ENCODE measurements at places on chromosomes 3 and 15.

DNA sequence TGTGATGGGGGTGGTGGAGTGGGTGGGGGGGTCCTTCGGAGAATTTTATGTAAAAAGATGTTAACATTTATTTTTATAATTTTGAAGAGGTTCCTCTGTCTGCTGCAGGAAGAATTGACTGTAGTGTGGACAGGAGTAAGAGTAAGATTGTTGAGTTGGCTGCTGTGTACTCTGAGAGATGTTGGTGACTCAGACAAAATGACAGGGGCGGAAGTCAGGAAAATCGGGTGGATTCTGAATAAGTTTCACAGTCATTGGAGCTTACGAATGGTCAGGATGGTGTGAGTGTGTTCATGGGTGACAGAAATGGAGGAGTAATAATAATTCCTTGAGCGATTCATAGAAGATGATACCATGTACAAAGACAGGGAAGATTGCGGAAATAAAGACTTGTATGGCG lies 420.0 kb downstream of the ROBO2 start:
- no peak for DNase-seq

GRCh38 chr3:145620002-145620401 lies 541.0 kb downstream of the PLOD2 start:
- no peak for DNase-seq

GRCh38 chr3:45943207-45943846 lies at the start of gene CXCR6:
Gene CXCR6, plus strand, starts transcription at chr3:45943464. Its CDS starts 3,018 bp downstream, at chr3:45946482.
- peak; percentile 30 for DNase-seq

DNA sequence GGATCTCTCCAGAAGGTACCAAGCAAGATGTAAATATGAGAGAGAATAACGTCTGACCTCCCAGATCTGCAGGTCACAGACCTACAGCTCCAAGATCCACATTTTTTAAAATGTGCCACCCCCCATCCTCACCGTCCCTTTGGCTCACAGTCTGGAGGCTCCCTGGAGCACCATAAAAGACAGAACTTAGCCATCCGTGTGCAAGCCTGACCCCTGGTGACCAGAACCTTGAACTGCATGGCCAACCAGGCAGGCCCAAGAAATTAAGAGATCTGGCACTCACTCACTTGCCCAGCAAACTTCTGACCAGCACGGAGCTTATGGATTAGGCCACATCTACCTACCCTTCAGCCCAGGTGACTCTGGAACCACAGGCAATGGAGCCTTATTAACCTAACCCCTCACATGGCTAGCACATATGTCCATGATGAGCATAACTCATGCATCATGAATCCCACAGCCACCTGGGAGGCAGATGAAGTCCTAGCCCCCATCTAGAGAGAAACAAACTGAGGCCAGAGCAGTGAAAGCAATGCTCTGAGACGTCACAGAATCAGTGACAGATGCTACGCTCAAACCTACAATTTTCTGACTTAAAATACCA lies 275.3 kb downstream of the UACA start:
- DNase-seq: no peak

- no peak for DNase-seq
Measured at GRCh38 chr3:126704494-126705214, 614 bp downstream of the CHCHD6 start.

DNA sequence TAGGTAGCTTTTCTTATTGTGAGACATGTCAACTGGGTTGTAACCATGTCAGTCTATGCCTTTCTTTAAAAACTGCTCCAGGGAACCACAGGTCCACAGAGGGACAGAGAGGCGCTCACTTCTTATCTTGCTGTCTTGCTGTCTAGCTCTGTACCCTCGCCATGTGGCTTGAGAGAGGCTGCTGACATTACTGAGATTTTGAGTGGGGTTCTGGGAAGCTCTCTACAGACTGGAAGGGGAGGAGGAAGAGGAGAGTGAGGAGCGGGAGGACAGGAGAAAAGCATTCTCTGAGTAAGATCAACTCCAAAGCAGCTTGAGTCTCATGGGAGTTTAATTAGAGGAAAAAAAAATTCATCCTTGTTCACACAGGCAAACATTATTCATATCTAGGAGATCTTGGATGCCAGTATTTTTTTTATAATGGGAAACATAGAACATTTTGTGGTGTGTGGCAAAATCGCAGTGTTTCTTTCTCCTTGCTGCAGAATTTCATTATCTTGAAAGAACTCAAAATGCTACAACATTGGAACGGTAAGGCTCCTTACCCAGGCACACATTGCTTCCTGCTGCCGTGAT lies 1037.0 kb upstream of the NR2F2 start:
- no peak for DNase-seq

GRCh38 chr15:94631608-94632007 lies 400.2 kb downstream of the MCTP2 start:
- no peak for DNase-seq

DNA sequence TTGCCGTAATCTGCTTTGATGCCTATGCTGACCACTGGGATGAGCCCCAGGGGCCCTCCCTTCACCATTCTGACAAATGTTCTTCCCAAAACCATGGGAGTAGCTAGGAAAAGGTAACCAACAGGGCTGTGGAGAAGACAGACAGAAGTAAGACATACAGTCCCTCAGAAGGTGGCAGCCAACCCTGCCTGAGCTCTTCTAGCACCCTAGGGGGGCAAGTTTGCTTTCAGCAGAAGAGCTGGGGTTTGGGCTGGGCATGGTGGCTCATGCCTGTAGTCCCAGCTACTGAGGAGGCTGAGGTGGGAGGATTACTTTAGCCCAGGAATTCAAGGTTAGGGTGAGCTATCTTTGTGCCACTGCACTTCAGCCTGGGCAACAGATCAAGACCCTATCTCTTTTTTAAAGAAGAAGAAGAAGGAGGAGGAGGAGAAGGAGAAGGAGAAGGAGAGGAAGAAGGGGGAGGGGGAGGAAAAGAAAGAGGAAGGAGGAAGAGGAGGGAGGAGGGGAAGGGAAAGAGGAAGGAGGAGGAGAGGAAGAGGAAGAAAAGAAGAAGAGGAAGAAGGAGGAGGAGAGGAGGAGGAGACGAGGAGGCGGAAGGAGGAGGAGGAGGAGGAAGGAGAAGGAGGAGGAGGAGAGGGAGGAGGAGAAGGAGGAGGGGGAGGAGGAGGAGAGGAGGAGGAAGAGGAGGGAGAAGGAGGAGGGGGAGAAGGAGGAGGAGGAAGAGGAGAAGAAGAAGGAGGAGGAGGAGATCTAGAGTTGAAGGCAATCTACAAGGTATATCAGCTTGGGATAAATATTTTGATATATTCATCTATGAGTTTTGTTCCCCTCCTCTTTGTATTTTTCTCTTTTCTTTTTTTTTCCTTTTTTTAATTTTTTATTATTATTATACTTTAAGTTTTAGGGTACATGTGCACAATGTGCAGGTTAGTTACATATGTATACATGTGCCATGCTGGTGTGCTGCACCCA lies 44.9 kb upstream of the ABHD2 start:
- no peak for DNase-seq

DNA sequence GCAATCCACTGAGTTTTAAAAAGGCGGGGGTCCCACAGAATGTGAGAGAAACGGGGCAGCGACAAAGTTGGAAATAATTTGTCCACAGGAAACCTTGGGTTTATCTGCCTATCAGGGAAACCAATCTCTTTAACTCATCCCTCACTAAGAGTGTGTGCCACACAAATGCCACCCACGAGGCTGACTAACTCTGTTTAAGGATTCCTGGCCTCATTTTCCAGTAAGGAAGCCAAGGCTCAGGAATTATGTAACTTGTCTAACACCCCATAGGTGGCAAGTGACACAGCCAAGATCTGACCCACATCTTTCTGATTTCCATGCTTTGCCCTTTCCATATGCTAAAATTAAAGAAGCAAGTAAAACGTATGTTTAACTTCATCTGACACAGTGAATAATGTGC lies 263.2 kb downstream of the CNTN3 start:
- DNase-seq: no peak

GRCh38 chr3:41749988-41750387 lies 211.9 kb downstream of the ULK4 start:
- DNase-seq: no peak

DNA sequence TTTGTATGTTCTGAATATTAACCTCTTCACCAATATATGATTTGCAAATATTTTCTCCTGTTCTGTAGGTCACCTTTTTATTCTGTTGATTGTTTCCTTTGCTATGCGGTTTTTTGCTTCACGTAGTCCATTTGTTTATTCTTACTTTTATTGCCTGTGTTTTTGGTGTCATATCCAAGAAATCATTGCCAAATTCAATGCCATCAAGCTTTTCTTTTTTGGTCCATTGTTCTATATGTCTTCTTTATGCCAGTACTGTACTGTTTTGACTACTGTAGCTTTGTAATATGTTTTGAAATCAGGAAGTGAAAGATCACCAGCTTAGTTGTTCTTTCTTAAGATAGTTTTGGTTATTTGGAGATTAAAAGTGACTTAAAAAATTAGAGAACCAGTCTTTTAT lies 4.2 kb downstream of the PARP15 start:
- no peak for DNase-seq

GRCh38 chr3:183810643-183811594 lies 14.5 kb downstream of the MAP6D1 start:
- no peak for DNase-seq

GRCh38 chr3:193701953-193702635 lies 109.1 kb downstream of the OPA1 start:
- no peak for DNase-seq

GRCh38 chr15:64943512-64944225 lies 32.0 kb downstream of the ANKDD1A start:
- DNase-seq: no peak

DNA sequence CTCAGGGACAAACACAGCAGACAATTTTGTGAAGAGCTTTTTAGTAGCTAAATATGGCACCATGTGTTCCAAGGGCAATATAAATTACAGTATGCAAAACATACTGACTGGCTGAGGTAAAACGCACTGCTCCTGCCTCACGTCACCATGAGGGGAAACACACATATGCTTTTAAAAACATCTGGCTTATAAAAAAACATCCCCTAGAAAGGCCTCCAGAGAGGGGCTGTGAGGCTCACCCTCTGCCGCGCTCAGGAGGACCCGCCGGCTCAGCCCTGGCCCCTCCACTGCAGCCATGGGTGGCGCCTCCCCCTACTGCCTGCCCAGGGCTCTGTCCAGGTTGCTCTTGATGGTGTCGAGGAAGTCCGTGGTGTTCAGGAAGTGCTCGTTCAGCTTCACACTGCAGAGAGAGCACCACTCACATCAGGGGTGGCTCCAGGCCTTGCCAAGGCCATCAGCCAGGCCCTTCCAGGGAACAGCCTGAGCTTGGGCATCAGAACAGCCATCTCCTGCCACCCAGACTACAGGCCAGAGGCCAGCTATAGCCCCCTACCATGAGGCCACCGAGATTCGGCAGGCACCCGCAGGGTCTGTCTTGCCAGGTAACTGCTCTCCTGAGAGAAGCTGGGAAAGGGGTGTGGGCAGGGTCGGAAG lies 18.2 kb downstream of the IDH2 start:
- DNase-seq: no peak

GRCh38 chr15:57595011-57595866 lies 3.5 kb downstream of the MYZAP start:
- DNase-seq: no peak

DNA sequence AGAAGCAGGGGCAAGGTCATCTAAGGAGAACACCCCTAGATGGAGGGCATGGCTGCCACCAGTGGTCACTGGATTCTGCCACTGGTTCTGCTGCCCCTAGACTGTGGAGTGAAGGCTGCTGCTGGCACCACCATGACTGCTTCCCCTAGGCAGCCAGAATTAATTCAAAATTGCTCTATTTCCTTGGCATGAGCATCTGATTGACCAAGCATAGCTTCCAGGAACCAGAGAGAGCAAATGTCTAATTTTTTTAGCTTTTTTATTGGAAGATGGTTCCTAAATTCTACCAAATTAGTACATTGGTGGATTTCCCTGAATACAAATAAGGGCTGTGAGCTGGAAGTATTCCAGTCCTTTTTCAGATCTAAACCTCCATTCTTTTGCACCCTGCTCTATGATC lies 270.2 kb upstream of the GBE1 start:
- no peak for DNase-seq

DNA sequence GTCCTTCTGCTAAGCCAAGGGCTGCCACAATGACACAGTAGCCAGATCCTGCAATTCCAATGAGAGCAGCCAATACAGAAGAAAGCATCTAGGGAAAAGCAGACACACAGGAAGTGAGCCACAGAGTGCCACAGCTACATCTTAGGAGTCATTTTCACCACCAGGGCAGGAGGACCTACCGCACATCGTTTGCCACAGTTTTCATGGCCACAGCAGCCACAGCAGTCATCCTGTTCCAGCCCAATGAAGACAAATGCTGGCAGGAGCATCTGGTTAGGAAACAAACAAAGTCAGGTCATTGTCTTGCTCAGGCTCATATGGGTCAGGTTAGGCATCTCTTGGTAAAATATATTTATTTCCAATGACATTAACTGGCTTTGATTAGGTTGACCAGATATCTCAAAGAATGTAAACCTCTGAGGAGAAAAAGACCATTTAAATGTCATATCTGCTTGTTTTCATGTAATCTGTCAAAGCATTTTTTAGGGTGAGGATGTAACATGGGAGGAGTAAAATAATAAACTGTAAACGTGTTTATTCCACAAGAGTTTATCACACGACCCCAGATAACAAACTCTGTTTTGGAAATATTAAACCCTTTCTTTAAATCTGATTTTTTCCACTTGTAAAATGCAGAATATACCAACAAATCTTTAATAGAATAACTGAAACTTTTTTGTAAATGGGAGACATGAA lies 1.8 kb downstream of the TM4SF1 start:
- DNase-seq: no peak

DNA sequence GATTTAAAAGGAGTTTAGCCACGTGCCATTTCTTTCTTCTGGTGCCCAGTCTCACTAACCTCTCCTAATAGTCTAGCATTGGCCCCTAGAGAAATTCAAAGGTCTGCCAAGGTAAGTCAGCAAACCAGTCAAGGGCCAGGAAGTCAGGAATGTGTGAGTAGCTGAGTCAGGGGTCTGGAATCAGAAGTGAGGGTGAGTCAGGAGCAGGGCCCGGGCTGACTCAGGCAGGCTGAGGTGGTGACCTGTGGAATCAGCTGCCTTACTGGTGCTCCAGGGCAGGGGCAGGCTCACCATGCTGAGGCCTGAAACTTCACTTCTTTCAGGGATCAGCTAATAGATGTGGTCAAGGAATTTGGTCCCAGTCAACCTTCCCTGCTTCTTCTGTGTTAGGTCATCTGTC lies 105.8 kb upstream of the MYZAP start:
- no peak for DNase-seq

- no peak for DNase-seq
Measured at GRCh38 chr3:46208167-46208704, at the start of gene CCR1. Gene CCR1, minus strand, starts transcription at chr3:46208313. Its CDS starts 4,000 bp downstream, at chr3:46204313.

DNA sequence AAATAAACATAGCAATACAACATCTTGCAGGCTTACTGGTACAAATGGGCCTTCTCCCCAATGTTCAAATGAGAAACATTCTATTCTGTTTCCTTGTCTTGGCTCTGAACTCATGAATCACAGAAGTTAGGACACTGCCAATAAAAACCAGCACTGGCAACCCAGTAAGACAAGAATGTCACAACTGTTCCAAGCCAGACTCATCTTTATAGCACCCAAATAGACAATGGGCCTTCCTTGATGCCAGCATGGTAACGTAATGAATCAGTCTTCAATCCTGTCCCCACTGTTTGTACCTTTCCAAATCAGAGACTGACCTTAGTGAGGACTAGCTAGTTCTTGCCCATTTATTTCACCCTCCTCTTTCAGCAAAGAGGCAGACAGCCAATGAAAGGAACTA lies 14.1 kb upstream of the RPS17 start:
- DNase-seq: no peak
